ENCODE measurements at places on chromosomes 2 and 18.

GRCh38 chr18:9506046-9506792 is 30.9 kb downstream of the RALBP1 start:
- DNase-seq, result no peak

DNA sequence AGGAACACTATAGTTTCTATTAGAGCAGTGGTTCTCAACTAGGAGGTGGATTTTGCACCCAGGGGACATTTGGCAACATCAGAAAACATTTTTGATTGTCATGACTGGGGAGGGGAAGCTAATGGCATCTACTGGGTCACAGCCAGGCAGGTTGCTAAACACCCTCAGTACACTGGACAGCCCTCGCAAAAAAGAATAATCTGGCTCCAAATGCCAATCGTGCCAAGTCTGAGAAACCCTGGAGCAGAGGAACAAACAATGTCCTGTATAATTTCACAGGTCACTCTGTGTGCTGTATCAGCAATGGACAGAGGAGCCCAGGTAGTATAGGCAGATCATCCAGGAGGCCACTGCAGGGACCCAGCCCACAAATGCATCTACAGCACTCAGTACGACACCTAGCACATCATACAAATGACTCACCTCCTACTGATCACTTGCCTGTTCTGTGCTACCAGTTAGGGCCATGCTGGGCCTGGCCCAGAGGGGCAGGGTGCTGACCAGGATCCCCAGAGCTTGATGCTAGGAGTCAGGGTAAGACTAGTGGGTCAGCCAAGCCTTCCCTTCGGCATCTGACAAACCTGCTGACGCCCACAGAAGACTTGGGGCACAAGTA is 37.6 kb downstream of the SFXN5 start:
- no peak for DNase-seq

DNA sequence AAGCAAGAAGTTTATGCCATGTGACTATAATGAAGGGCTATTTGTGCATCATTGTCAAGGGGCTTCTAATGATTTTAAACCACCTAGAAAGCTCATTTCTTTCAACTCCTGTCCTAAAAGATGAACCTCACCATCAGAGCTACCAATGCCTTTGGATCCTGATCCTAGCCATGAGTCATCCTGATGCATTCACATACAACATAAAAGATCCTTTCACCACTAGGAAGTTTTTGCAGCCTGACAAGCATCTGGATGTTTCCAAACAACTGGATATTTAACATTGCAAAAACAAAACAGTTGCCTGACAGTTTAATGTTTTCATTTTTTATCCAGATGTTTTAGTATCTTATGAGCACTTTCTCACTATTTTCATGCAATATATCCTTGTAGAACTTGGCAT is 425.3 kb downstream of the MBD2 start:
- no peak for DNase-seq

GRCh38 chr2:55056024-55056521 is 5.8 kb upstream of the RTN4 start:
- DNase-seq, result no peak

DNA sequence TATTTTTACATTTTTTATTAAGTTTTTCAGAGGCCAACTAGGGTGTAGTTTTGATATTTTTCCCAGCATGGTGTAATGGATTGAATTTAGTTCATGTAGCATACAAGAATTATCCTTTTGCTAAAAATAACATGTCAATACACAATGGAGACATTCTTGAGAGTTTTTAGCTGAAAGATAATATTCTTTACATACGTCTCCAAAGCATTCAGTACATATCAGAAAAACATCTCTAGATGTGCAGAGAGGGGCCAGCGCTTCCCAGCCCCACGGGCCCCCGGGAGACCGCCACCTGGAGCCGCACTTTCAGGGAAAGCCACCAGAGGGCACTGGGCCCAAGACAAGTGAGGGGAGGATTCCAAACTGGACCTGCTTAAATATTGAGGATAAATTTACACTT is 499.4 kb downstream of the GALR1 start:
- DNase-seq, result no peak

- no peak for DNase-seq
Observed at GRCh38 chr2:165500816-165501215, 31.3 kb downstream of the CSRNP3 start.

GRCh38 chr2:239883326-239884050 is 141.7 kb downstream of the NDUFA10 start:
- DNase-seq, result peak; percentile 6

- DNase-seq, result no peak
Observed at GRCh38 chr2:199378948-199379650, 78.6 kb downstream of the SATB2 start.

- no peak for DNase-seq
Observed at GRCh38 chr18:8034674-8035073, 467.6 kb downstream of the PTPRM start.

GRCh38 chr2:9778012-9778411 is 65.3 kb upstream of the TAF1B start:
- peak; percentile 41 for DNase-seq

- no peak for DNase-seq
Observed at GRCh38 chr2:2452961-2453360, 121.9 kb upstream of the MYT1L start.

- no peak for DNase-seq
Observed at GRCh38 chr18:23038712-23039111, 96.6 kb upstream of the CABLES1 start.

- no peak for DNase-seq
Observed at GRCh38 chr18:31647127-31647753, 37.1 kb downstream of the B4GALT6 start.

DNA sequence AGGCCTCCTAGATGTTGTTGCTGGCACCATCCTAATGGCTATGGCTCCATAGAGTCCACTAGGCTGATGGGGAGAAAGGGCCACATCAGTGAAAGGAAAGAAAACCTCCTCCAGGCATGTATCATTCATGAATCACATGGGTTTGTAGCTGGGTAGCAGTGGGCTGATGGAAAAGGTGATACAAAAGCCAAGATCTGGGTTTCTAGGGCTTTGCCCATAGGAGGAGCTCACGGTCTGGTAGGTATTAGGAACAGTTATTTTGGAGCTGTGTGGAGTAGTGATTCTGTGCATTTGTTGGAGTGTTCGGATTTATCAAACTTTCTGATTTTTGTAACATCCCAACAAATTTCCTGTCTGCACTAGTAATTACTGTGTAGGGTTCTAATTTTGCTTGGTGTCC is 259.2 kb downstream of the SLC4A3 start:
- DNase-seq, result no peak

DNA sequence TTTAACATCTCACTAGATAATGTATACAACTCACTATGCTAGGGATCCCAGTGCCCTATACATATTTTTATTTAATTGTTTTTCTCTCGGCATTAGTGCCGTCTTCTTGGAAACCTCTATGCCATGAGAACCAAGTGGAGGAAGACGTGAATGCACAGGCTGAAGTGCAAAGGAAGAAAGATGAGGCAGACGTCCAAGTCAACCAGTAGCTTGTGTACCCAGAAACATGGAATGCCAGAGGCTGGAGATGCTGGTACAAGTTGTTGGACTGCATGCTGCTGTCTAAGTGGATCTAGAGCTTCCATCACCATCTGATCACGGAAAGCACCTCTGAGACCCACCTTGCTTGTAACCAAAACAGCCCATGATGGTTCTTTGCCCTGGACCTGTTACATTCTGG is 12.5 kb upstream of the GEMIN6 start:
- DNase-seq, result no peak

- DNase-seq, result no peak
Observed at GRCh38 chr2:55142518-55142917, 89.6 kb downstream of the CLHC1 start.

DNA sequence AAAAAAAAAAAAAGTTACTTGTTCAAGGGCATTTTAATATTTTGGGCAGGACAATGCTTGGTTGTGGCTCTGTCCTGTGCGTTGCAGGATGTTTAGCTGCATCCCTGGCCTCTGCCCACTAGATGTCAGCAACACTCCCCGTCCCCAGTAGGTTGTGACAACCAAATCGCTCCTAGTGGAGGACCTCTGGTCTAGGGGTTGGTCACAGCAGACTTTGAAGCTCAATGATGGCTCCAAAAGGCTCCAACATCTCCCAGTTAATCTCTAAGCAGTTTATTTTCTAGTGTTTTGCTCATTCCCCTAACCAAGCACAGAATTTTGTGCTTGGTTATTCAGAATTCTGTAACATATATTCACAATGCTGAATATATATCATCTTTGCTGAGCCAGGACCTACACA is 67.0 kb downstream of the CHRNA1 start:
- peak; percentile 72 for DNase-seq

DNA sequence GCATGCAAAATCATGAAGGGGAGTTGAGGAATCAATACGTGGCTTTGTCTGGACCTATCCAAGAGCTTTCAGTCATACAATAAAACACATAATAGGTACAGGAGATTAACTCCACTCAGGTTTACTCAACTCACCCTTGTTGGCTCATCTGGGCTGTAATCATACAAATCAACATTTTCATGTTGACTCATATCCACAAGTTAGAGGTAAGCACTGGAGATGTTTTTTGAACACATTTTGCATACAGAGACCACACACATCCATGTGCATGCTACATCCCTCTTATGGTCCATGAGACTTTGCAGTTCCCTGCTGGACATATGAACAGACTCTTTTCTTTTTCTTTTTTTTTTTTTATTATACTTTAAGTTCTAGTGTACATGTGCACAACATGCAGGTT is 336.9 kb upstream of the PIK3C3 start:
- no peak for DNase-seq

DNA sequence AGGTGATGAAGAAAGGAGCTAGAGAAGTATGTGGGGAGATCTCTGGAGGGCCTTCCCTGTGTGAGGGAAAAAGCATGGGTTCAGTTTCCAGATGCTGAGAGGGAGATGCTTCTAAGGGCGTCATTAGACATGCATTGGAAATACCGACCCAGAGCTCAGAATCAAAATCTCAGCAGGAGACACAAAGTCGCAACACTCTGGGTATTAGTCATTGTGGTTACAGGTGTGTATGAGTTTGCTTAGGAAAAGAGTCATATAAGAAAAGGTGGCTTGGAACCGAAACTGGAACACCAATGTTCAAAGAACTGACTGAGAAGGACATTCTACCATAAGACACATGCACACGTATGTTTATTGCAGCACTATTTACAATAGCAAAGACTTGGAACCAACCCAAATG is 477.1 kb downstream of the FBXO15 start:
- no peak for DNase-seq

DNA sequence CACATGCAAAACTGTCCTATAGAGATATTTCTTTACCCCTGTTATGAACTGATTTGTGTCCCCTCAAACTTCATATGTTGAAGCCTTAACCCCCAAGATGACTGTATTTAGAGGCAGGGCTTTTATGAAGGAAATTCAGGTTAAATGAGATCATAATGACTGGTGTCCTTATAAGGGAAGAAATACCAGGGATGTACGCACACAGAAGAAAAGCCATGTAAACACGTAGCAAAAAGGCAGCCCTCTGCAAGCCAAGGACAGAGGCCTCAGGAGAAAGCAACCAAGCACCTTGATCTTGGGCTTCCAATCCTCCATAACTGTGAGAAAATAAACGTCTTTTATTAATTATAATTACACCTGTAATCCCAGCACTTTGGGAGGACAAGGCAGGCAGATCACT is 101.3 kb upstream of the NDUFV2 start:
- no peak for DNase-seq

- no peak for DNase-seq
Observed at GRCh38 chr2:67881816-67882215, 181.0 kb downstream of the C1D start.

DNA sequence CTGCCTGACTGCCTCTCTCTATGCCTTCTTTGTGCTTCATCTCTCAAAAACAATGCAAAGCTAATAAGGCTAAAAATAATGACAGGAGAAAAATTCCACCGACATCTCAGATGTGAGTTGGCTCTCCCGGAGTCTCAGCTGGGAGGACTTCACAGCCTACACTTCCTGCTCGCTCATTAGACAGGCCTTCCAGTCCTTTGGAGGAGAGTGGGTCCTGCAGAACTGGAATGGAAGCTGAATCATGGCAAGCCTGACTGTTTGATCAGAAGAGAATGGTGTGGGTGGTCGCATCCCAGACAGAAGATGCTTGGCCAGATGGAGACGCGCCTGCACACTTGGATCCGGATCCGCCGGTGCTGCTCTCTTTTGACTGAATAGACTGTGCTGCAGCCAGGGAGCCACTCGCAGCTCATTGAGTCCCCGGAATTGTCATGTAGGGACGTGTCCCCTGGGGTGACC is 49.7 kb downstream of the TRIB2 start:
- no peak for DNase-seq

- no peak for DNase-seq
Observed at GRCh38 chr2:157433394-157433793, 10.5 kb downstream of the CYTIP start.

GRCh38 chr18:62277045-62277444 is 48.1 kb upstream of the TNFRSF11A start:
- DNase-seq, result no peak

- no peak for DNase-seq
Observed at GRCh38 chr2:109126501-109126860, 2.5 kb upstream of the SH3RF3 start.

- no peak for DNase-seq
Observed at GRCh38 chr2:61662990-61663389, 124.8 kb upstream of the XPO1 start.

- peak; percentile 93 for DNase-seq
Observed at GRCh38 chr2:42105330-42106256, 57.8 kb downstream of the PKDCC start.

DNA sequence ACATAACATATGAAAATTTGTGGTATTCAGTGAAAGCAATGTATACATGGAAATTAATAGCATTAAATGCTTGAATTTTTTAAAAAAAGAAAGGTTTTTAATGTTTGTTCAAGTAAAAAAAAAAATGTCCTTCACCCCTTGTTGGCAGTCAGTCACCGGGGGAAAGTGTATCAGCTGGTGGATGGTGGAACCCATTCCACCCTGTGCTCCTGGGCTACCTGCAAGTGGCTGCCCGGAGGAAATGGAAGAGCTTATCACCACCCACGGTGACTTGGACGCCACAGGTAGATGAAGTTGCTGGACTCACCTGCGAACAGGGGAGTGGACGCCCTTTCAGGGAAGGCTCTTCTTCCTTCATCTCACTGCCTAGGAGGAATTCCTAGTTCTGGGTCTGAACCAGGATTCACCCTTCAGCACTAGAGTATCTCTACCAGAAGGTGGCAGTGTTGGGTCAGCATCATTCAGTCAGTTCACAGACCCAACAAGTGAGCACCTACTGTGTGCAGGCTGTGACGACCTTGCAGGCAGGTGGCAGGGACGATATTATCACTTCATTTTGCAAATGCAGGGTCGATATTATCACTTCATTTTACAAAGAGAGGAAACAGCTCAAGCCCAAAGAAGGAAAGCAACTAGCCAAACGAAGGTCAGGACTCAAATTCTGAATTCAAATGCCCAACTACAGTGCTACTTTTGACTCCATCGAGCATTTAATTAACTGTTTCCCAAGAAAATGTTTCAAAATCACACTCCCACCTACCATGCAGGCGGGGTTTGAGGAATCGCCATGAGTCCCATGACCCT is 35.8 kb downstream of the CIB4 start:
- peak; percentile 46 for DNase-seq

GRCh38 chr18:58501066-58501896 is 127.6 kb downstream of the ALPK2 start:
- no peak for DNase-seq

DNA sequence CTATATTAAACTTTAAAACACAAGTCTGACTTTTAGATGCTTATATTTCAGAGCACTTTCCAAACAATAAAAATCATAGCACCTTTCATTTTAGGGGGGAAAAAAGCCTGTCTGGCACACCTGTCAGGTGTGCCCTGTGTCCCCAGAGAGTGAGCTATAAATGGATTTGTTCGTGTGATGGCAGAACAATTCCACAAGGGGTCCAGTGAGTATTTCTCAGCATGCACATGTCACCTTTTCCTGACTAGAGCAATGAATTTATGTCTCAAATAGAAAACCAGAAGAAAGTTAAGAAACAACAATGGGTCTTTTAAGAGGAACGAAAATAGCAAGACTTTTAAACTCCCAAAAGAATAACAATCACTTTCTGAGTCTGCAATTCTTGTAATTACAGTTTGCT is 55.9 kb downstream of the ACVR1C start:
- no peak for DNase-seq

Data from activated CD4-positive, alpha-beta memory T cell treated with anti-CD3 and anti-CD28 coated beads, Interleukin-2, amount 10 ng/mL, durations not matched to agents 7 days and 5 days (primary cell).